SW 1271 (cell line): ENCODE measurements at places on chromosomes 11 and 22.

DNA sequence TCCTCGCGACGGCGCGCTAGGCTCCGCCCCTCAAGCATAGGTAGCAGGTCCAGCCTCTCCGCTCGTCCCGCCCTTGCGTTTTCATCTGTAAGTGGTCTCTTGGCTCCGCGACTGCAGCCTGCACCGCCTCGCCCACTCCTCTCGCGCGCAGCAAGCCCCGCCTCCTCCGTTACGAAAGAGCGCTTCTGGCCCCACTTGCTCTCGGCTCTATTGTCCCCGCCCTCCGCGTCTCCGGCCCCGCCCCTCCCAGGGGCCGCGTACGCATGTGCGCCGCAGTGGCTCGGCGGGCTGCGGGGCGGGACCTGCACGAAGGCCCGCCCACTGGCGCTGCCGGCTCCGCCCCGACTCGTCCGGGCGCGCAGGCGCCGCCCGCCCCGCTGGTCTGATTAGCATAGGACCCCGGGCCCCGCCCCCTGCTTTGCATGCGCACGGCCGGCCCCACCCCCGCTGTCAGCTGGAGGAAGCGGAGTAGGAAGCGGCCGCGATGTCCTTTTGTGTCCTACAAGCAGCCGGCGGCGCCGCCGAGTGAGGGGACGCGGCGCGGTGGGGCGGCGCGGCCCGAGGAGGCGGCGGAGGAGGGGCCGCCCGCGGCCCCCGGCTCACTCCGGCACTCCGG is at the start of gene ESRRA:
Gene ESRRA, plus strand, starts transcription at position 450 of the 616 bp plus-strand sequence. CDS start 1,656 bp downstream, outside the sequence.
- DNase-seq: peak; percentile 96

GRCh38 chr22:49576241-49577141 is 251.2 kb downstream of the BRD1 start:
- no peak for DNase-seq

DNA sequence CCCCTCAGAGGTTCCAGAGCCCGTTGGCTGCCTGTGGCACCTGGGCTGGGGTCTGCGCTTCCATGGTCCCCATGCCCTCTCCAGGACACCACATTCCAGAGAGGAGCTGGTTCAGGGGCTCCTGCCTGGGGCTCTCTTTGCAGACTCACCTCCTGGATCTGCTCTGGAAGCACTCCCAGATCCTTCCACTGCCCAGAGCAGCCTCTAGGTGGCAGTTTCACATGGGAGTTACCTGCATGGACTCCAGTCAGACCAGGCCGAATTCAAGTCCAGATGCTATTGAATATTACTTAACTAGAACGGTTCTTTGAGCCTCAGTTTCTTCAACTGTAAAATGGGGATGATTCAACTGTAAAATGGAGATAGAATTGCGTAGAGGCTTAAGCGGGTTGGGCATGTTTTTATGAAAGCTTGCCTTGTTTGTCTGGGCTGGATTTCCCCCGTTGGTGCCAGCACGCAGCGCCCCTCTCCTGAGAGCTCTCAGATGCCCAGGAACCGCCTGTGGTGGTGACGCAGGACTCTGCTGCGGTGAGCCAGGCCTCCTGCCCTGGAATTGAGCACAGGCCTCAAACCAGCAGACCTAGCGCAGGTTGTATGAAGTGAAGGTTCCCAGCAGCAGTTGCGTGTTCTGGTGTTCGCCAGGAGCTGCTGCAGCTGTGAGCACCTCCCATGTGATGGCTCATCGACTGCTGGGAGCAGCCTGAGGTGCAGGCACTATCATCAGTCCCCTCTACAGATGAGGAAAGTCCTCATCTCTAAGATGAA is 44.2 kb downstream of the LMO1 start:
- DNase-seq: no peak

- DNase-seq: no peak
Measured at GRCh38 chr11:46426233-46426991, 34.8 kb upstream of the CHRM4 start.

GRCh38 chr11:116724813-116725212 is 48.0 kb downstream of the BUD13 start:
- no peak for DNase-seq

- no peak for DNase-seq
Measured at GRCh38 chr22:30891443-30891755, 77.2 kb downstream of the MORC2 start.

DNA sequence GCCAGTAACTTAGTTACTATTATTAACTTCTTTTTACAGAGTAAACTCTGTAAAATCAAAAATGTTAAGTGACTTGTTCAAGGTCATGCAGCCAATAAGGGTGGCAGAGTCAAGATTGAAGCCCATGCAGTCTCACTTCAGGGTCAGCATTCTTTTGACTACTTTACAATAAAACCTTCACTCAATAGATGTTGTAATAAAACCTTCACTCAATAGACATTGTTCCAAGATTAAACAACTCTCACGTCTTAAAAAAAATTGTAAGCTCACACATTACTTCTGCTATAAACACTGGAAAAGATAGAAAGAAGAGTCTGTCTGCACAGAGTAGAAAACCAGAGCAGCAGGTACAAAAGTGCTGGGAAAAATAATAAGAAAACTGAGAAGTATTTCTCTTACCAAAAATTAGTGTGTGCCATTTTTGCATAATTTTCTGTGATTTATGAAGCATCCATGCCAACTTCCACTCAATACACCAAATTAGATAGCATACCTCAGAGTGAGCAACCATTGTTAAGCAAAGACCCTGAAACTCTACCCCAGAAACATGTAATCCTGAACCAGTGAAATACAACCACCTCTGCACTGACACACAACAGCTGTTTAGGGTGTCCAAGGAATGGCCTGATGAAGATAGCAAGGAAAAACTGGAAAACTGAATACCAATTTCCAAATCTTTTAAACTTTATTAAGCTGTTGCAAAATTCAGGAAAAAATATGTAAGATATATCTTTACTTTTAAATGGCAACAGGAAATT is 4.9 kb upstream of the SOX6 start:
- no peak for DNase-seq

- DNase-seq: no peak
Measured at GRCh38 chr22:46455446-46455845, 82.0 kb downstream of the CELSR1 start.

- DNase-seq: no peak
Measured at GRCh38 chr11:117462183-117462863, 134.7 kb downstream of the CEP164 start.

GRCh38 chr11:129425214-129425613 is 49.6 kb downstream of the BARX2 start:
- no peak for DNase-seq

- peak; percentile 3 for DNase-seq
Measured at GRCh38 chr22:25362215-25362882, 142.9 kb downstream of the CRYBB2 start.

- no peak for DNase-seq
Measured at GRCh38 chr22:19814428-19814827, 40.2 kb downstream of the GNB1L start.

GRCh38 chr11:67652965-67653845 is 2.7 kb upstream of the ACY3 start:
- no peak for DNase-seq

GRCh38 chr11:34264303-34265110 is 93.3 kb downstream of the ABTB2 start:
- DNase-seq: no peak

DNA sequence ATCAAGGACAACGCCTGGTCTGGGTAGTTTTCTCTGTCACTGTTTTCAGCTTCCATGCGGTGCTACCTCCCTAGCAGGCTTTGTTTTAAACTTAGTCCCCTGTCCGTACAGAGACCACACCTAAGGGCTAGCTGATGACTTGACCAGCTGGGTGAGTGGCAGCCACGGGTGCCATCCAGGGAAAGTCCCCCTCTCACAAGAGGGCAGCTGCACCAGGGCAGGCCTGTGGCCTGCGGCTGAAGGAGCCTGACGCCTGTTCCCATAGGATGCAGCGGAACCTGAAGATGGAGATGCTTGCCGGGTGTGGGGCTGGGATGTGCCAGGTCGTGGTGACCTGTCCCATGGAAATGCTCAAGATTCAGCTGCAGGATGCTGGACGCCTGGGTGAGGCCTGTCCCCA is 19.9 kb downstream of the SLC25A18 start:
- DNase-seq: no peak

DNA sequence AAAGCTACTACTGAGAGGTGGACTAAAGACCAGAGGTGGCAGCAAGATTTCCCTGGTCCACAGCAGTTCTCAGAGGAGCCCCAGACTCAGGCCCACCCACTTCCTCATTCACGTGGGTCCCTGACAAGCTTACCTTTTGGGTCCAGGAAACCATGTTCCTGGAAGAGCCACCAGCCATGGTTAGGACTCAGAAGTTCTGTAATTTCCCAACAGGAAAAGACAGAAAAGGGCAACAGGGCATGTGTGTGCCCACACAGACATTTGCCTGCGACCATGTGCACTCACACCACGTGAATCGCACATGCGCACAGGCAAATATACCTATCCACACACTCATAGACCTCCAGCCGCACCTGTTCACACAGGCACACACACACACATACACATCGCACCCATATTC is 42.9 kb downstream of the LRRC32 start:
- no peak for DNase-seq

- no peak for DNase-seq
Measured at GRCh38 chr11:21877151-21877550, 315.7 kb upstream of the ANO5 start.

DNA sequence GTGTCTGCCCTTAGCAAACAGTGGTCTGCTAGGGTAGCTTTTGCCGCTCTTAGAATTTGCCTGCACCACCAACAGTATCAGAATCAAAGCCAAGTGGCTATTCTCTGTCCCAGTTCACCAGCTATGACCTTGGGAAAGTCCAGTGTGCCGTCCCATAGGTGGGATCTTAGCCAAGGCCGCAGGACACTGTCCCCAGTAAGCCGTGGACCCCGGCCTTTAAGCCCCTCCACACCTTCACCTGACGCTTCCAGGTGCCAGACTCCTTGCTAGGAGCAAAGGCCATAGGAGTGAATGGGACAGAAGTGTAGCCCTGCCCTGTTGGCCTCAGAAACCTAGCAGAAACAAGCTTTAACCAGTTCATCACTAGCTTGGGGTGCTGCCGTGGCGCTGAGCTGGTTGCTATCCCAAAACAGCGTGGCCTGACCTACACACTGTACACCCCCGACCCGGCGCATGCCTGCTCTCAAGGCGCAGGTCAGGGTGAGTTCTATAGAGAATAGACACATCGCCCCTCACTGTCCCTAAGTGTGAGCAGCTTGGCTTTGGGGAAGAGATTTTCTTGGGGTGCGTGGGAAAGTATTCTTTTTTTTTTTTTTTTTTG is 4.5 kb downstream of the FADD start:
- DNase-seq: no peak

DNA sequence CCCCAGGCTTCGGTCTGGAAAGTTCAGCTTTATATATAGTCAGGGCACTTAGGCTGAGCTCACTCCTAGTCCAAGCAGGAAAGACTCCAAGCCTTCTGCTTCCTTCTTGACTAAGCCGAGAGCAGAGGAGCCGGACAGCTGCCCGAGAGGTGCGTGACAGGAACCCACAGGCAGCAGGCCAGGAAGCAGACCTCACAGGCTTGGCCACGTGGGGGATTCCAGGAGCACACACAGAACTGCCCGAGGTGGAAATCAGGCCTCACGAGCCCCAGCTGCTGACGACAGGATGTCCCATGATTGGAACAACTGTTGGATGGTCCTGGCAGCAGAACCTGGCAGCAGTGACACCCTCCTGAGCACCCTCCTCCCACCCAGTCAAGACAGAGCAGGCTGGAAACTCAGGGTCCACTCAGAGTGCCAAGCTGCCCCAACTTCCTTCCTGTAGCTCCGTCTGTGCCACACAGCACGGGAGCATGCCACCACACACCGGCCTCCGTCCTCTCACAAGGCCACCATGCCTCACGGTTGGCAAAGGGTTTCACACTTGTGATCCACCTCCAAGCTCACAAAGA is 5.4 kb downstream of the PLA2G6 start:
- no peak for DNase-seq

- DNase-seq: no peak
Measured at GRCh38 chr22:23751441-23751996, 607 bp upstream of the ZNF70 start.

GRCh38 chr11:125303694-125304093 is 139.1 kb downstream of the PKNOX2 start:
- DNase-seq: no peak

DNA sequence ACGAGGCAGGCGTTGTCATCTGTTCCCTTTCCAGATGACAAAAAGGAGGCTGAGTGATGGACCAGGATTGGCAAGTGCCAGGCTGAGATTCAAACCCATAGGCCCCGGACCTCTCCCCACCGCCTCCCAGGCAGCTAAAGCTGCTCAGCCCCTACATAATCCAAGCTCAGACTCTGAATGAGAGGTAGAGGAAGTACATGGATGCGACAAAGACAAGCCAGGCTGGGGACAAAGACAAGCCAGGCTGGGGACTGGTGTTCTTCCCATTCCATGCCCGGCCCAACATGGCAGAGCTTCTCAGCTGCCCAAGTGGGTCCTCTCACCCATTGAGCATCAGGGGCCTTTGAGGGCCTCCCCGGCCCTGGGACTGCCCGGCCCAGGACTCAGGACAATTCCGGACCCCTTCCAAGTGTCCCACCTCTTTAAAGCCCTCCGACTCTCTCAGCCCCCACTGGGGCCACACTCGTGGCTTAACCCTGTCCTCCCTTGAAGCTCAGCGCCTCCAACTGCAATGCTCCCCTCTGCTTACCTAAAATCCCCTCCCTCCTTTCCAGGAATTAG is 4.8 kb downstream of the MFNG start:
- no peak for DNase-seq

- no peak for DNase-seq
Measured at GRCh38 chr11:18669219-18669596, 29.4 kb upstream of the TMEM86A start.

DNA sequence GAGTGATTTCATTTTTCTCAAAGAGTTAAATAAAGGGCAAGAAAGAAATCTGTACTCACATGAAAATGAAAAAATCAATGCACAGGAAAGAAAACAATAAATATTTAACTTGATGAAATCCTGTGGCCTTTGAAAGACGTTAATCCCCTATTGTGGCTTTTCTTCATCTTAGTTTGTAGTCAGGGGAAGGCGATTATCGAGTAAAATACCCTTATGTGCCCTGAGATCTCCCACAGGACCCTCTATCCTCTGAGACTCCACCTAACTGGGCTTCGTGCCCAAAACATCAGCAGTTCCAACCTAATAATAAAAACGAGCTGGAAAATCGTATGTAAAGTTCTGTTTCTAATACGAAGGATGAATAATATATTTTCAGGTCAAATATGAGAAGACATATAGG is 208.2 kb upstream of the ZC3H12C start:
- no peak for DNase-seq

DNA sequence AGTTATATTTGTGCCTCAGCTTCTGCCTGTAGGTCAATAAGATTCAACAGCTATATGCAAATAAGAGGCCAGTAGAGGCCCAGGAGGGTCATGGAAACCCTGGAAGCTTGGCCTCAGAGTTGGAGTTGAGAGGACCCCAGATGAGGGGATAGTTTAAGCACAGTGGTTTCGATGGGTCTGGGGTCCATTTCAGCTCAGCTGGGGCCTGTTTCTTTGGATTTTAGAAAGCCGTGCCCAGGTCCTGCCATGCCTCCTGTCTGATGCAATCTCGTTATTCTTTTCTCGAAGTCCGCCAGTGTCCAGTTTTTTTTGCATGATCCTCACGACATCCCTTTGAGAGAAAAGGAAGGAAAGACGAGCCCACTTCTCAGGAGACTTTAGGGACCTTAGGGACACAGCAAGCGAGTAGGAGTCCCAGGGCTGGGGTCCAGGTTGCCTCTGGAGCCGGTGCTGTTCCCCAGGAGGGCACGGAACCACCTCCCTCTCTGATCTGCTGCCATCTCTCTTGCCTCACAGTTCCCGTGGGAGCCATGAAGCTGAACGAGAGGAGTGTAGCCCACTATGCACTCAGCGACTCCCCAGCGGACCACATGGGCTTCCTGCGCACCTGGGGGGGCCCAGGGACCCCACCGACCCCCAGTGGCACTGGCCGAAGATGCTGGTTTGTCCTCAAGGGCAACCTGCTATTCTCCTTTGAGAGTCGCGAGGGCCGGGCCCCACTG is 2.6 kb upstream of the SMDT1 start:
- no peak for DNase-seq
